Left renal pelvis (tissue), 4 donors: ENCODE measurements at places on chromosomes 7 and 10.

- no peak for DNase-seq
Measured at GRCh38 chr7:2969398-2970306, 74.0 kb downstream of the CARD11 start.

GRCh38 chr7:149498811-149499210 lies 1.2 kb upstream of the ZNF746 start:
- DNase-seq, result no peak

GRCh38 chr7:96224685-96225084 lies 97.2 kb downstream of the SLC25A13 start:
- DNase-seq, result no peak

DNA sequence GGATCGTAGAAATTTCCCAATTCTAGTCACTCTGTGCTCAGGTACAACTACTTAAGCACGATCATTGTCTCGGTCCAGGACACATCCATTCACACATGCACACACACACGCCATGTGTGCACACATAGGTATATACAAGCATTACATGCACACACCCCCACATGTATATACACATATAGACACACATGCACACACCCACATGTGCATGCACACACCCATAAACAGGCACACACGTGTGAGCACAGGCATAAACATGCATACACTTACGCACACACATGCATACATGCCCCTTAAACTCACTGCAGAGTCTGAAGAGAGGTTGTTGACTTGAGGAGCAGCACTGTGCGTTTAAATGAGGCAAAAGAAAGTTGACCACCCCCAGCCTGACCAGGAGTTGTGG lies 32.5 kb upstream of the INSIG1 start:
- no peak for DNase-seq

DNA sequence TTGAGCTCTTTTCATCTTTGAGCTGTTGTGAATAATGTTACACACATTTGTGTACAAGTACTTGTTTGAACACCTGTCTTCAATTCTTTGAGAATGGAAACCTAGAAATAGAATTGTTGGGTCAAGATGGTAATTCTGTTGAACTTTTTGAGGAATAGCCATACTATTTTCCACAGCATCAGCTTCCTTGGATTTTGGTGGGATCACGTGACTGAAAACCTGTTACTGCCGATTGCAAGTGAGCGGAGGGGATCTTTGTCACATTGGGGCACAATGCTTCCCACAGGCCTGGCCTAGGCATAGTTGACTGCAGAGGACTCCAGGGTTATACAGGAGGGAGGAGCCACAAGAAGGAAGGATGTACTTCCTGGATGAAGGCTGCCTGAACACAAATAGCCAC lies 21.3 kb upstream of the CACUL1 start:
- no peak for DNase-seq

DNA sequence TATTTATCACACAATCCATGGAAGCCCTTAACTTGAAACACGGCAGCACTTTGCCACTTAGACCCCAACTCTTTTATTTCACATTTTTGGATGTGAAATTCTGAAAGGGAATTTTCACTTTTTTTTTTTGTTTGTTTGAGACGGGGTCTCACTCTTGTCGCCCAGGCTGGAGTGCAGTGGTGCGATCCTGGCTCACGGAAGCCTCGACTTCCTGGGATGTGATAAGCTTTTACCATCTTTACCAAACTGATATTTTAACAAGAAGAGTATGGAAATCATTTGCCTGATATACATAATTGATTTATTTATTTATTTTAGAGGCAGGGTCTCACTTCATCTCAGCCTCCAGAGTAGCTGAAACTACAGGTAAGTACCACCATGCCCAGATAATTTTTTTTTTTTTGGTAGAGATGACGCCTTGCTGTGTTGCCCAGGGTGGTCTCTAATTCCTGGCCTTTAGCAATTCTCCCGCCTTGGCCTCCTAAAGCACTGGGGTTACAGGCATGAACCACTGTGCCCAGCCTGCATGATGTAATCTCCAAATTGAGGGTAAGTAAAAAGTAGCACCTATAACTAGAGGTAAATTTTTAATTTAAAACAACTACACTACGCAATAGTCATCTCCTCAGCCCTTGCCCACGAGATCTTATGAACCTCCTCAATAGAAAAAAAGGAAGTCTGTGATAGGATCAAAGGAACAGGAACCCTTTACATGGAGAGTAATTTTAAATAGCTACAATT lies 180.7 kb upstream of the KLF14 start:
- no peak for DNase-seq

GRCh38 chr10:56255298-56255697 lies 105.8 kb downstream of the ZWINT start:
- no peak for DNase-seq

- no peak for DNase-seq
Measured at GRCh38 chr10:77396290-77396689, 241.3 kb downstream of the KCNMA1 start.

- peak; percentile 65 for DNase-seq
Measured at GRCh38 chr7:25565949-25566348, 337.7 kb upstream of the NPVF start.

DNA sequence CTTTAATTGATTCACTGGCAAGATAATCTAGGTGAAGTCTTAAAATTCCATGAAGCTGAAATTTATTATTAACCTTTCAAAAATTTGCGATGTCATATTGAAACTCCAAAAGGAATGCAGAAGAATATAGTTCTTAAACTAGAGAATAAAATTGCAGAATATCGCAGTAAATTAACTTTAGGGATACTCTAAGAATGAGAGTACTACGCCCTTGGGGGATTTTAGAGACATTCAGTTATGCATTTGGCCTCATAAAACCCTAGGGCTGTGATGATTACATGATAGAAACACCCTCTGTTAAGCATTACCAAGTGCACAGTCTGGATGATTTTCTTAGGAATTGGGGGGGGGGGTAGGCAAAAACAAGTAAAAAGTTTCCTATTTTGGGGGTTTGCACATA lies 3.7 kb downstream of the WNT2 start:
- DNase-seq, result no peak

DNA sequence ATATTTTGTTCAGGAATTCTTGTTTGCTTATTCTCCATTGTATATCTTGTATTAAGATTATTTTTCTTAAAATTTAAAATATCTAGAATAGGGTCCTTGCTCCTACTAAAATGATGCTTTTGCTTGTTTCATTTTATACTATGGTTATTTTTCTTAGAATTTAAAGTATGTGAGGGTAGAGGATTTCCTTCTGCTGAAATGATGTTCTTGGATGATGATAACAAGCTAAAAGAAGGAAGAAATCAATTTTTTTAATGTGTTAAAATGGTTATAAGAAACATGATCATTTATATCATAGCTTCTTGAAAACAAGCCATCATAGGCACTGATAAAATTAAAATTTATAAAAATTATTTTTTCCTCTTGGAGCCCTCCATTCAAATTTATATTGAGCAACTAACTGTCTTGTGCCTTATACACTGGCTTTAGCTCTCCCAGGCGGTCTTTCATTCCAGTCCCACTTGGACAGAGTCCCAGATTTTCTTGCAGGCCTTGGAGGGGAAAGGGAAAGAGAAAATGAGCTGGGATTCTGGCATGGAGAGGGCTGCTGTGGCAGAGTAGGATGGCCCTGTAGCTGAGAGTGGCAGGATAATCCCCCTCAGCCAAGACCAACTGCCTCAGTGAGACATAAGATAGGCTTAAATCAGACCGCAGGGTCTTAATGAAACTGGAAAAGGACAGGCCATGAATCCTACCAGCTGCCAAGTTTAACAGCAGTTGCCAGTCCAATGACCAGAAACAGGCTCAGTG lies 60.2 kb downstream of the DNAJB9 start:
- no peak for DNase-seq

GRCh38 chr10:88804083-88804812 lies 1.7 kb downstream of the LIPM start:
- DNase-seq, result no peak
